ENCODE measurements at places on chromosomes 12 and 14. TPM values are rescaled to one million over a fixed set of nuclear protein-coding genes. Genes with fewer than 3 reads are reported as not detected.

The MSI1 gene
- total RNA-seq, result not detected

The RIMBP2 gene
- total RNA-seq, result not detected

The DEPDC4 gene
- total RNA-seq, result 0.38 TPM

The CD163 gene
- total RNA-seq, result 5.9 TPM

The ATL1 gene
- 0.64 TPM for total RNA-seq

The ARHGAP9 gene
- 266 TPM for total RNA-seq

The NPAS3 gene
- not detected for total RNA-seq

The CYP46A1 gene
- 0.36 TPM for total RNA-seq
